ENCODE measurements at places on chromosomes 2 and 18.

- DNase-seq = no peak
Observed at GRCh38 chr2:167692191-167692590, 555.2 kb downstream of the STK39 start.

- peak; percentile 48 for DNase-seq
Observed at GRCh38 chr2:10254373-10255188, 48.1 kb upstream of the HPCAL1 start.

DNA sequence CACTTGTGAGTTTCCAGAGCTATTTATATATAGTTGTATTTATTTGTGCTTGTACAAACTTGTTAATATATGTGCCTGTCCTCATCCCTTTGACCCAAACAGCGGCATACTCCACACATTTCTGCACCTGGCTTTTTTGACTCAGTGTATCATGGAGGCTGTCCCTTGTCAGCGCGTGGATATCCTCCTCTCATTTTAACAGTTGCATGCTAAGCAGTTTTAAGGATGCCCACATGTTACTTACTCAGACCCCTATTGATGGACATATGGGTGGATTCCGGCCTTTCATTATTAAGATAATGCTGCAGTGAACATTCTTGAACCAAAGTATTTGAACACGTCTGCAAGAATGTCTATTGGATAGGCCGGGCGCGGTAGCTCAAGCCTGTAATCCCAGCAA, 655 bp upstream of the MREG start:
- DNase-seq = no peak

GRCh38 chr18:48922801-48923730, 27.7 kb downstream of the SMAD7 start:
- peak; percentile 74 for DNase-seq

DNA sequence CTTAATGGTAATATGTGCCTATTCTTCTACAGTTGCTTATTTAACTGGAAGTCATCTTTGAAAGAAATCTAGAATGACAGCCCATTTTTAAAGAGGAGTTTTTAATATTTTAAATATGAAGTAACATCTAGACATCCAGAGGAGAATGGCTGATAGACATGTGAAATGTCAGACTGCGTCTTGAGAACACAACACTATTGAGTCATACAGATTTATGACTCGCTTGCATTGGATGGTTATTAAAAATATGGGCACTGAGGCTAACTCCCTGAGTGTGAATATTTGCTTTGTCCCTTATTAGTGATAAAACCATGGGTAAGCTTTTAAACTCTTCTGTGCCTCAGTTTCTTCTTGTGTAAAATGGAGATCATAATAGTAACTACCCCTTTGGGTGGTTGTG, 22.9 kb downstream of the TDRD15 start:
- no peak for DNase-seq

GRCh38 chr2:126906781-126907180, 8.1 kb downstream of the TEX51 start:
- no peak for DNase-seq

GRCh38 chr18:44079606-44080005, 601.1 kb upstream of the SETBP1 start:
- DNase-seq = no peak

DNA sequence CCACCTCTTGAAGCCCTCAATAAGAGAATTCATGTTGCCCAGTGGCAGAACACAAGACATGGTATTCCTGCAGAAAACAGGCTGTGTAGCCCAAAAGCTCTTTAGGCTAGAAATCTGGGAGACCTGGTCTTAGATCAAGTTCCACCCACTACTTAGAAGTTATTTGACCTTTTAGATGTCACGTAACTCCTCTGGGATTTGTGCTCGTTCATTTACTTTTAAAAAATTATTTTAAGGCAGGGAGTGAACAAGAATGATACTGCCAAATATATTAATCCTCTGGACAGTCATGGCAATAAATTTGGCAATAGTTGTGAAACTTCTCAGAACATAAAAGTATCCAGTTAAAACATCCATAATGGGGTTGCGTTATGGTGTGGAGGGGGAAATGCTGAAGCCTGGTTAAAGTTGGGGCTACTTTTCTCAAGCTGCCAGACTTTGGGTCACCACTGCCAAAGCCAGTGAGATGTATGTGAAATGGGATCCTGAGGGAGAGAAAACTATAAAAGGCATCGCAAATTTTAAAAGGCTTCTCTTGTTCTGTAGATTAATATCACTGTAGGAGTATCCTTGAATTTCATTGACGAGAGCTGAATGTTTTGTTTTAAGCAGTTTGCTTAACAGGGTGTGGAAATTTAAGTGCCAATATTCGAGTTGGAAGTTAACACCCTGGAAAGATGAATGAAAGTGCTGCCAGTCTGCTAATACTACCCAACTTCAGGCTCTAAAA, 15.8 kb downstream of the DAPL1 start:
- DNase-seq = no peak

DNA sequence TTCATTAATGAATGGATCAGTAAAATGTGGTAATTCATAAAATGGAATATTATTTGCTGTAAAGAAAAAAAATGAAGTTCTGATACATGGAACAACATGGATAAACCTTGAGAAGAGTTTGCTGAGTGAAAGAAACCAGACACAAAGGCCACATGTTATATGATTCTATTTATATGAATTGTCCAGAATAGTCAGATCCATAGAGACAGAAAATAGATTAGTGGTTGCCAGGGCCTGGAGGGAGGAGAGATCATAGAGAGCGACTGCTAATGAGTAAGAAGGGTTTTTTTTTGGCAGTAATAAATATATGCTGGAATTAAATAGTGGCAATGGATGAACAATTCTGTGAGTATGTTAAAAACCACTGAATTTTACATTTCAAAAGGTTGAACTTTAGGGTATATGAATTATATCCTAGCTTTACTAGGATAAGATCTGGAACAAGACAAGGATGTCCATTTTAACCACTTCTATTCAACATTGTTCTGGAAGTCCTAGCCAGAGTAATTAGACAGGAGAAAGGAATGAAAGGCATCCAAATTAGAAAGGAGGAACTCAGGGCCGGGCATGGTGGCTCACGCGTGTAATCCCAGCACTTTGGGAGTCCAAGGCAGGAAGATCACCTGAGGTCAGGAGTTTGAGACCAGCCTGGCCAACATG, 48.8 kb downstream of the MAPRE2 start:
- DNase-seq = no peak

GRCh38 chr2:99187011-99187410, 6.0 kb downstream of the MRPL30 start:
- DNase-seq = no peak

GRCh38 chr2:241391892-241392665, 36.0 kb downstream of the FARP2 start:
- DNase-seq = peak; percentile 9

- no peak for DNase-seq
Observed at GRCh38 chr2:133045787-133046186, 375.8 kb upstream of the LYPD1 start.

DNA sequence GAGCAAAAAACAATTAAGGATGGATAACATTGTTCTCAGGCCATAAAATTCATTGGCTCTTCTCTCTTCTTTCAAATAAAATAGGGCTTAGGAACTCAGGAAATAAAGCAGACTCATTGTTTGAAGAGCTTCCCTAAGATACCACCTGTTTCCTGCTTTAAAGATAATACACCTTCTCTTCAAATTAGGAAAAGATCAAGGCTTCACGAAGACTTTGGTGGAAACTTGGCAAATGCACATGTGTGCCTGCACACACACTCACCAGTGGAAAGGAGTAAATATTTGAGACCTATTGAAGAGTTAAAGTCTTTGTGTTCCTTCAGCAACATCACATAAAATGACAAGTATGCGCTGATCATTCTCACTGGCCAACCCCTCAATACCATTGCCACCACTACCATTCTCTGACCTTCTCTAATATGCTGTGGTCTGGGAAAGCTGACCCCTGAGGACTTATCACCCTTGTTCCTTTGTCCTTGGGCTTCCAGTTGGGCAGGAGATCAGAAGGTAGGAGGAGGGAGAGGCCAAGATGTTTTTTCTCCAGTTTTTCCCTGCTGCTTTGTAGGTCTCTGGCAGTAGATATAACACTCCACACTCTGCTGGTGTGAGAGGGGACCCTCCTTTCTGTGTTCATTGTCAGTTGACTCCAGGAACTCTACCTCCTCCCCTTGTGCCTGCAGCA, 53.5 kb upstream of the SPOPL start:
- DNase-seq = peak; percentile 29

DNA sequence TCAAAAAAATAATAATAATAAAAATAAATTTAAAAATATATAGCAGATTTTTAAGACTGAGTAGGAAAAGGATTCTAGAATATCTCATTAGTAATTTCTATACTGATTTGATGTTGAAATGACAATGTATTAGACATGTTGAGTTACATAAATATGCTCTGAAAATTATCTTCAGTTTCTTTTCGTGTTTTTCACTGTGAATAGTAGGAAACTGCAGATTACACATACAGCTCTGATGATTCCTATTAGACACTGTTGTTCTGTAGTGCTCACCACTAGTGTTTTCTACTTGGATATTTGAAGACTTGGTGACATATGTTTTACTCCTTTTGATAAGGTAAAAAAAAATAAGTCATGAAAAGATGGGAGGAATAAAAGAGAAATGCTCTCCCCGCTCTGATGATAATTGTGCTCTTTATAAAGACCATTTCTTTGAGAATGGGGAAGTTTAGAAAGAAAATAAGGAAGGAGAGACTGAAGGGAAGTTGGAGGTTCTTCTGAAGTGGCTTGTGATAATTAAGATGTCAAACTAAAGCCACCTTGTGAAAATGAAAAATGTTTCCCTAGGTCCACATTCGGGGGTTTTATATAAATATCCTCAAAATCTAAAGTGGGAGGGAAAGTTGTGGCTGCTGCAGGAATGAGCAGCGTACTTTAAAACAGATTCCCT, 52.9 kb downstream of the SLC9A2 start:
- no peak for DNase-seq

DNA sequence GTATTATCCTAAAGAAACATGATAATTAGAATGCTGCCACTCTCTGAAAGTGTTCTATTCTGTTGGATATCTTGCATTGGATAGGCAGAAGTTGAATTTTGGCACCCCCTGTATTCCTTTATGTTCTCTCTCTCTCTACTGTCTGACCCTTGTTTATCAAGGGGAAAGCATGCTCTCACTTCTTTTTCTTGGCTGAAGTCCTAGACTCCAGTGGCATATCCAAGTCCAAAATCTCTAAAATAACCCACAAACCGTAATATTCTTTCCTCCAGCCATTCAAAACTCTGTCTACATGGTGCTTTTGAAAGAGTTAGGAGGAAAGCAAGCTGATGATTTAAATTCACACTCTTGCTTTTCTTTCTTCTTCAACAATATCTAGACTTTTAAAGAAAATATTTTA, 669.7 kb downstream of the TDRD15 start:
- DNase-seq = no peak

DNA sequence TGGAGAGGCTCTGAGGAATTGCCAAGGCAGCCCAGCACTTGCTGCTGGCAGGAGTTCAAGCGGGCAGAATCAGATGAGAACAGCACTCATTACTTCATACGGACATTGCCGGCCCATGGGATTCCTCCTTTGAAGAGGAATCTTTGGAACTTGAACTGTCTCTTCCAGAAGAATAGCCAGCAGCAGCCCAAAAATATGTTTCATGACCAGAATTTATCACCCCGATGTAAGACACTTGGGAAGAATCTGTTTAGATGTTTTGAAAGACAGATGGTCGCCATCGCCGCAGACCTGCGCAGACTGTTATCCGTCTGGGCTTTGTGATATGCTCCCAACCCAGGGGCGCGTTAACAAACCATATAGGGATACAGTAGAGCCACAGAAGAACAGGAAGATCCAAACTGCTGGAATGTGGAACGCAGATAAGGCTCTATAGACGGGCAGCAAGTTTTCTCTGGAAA, 3.7 kb upstream of the ADI1 start:
- no peak for DNase-seq

DNA sequence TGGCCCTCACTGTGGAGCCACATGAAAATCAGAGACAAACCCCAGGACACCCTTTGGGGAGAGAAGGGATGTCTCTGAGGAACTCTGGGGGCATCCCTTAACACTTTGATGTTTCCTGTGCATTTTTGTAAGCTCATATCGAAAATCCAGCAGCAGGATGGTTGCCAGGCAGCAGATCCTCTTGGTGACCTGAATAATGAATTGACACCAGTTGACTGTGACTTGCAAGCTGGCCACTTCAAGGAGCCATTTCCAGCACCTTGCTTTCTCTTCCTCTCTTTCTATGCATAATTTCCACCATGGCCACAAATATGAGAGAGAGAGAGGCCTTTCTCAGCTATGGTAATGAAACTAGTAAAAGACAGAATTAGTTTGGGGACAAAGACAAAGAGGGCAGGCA, 91.7 kb downstream of the NRP2 start:
- DNase-seq = no peak

DNA sequence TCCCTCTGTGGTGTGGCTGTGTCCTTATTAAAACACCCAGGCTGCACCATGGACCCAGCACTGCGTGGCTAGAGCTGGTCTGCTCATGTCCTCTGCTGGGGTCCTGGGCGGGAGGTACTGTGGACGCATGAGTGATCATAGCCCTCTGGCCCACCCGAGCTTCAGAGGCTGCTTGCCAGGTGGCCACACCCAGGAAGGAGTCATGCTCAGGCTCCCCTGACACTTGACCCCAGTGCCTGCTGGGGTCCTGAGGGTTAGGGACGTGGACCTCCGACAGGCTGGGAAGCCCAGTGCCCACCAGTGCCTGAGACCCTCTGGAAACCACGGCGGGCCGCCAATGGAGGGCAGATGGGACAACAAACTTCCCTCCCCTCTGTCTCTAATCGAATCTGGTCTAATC, 66.3 kb upstream of the HS6ST1 start:
- no peak for DNase-seq

- no peak for DNase-seq
Observed at GRCh38 chr2:215811003-215811402, 202.3 kb downstream of the MREG start.

DNA sequence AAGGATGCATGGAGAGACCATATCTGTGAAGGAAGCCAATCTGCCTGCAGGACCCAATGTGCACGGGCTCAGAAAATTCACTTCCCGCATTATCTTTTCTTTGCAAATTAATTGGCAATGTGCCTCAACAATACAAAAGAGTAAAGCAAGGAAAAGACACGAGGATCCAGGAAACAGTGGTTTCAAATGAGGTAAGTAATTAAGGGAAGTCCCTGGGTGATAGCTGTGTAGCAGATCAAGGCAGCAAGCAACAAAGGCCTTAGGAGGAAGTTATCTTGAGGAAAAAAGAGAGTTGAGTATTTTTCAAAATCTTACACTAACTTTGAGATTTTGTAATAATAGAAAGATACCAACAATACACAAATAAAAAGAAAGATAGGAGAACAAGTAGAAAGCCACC, 44.3 kb upstream of the TGIF1 start:
- DNase-seq = peak; percentile 59

DNA sequence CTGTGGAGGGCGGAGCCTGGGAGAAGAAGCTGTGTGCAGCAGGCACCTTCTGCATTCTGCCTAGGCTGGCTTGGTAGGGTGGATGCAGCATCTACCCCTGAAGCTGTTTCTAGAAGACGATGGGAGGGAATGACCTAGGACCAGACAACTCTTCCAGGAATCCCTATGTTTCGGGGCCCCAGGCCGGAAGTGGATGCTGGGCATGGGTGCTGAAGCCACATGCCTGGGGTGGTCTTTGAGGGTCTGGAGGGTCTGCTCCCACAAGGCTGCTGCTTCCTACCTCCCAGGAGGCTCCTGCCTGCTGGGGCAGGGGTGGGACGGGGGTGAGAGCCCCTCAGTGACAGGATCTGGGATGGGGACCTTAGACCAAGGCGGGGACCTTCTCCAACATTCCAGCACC, 61.0 kb downstream of the CIB4 start:
- no peak for DNase-seq

GRCh38 chr18:53152476-53152875, 812.5 kb downstream of the DCC start:
- DNase-seq = peak; percentile 34

GRCh38 chr18:9210966-9211365, 74.4 kb downstream of the ANKRD12 start:
- no peak for DNase-seq

- no peak for DNase-seq
Observed at GRCh38 chr2:20997953-20998722, 45.7 kb downstream of the APOB start.
